ENCODE measurements at places on chromosomes 7 and 10. TPM values are rescaled to one million over a fixed set of nuclear protein-coding genes. Genes with fewer than 3 reads are reported as not detected.

The SH2D4B gene
- 0.13 TPM for total RNA-seq

The TSPAN33 gene
- 33.2 TPM for total RNA-seq

The TMEM196 gene
- total RNA-seq = not detected

The FGFR2 gene
- 65.8 TPM for total RNA-seq

The TLX1 gene
- not detected for total RNA-seq

GRCh38 chr10:119509909-119510451 is 32.5 kb downstream of the RGS10 start:
- H3K36me3 ChIP-seq = no peaks in the 10 kb centered on the region
- no peak overlapping the region for H3K4me3 ChIP-seq
- H3K4me1 ChIP-seq = no peaks in the 10 kb centered on the region
- no peaks in the 10 kb centered on the region for H3K27me3 ChIP-seq
- no peak overlapping the region for H3K27ac ChIP-seq
- DNase-seq = no peak

DNA sequence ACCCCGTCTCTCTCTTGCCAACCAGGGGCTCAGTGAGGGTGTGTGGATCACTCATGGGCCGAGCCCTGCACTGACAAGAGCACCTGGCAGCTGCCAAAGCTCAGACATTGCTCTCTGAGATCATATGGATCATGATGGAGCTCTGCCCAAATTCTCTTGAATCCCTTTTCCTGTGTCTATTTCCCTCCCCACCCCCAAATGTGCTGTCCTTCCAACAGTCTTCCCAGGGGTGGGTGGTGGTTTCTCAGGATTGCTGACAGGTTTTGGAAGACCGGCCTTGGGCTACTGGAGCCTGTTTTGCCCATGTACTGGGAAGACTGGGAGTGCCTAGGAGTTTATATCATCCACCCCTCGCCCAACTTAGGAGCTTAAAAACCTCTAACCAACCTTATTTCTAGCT is 10.5 kb downstream of the ARHGAP22 start:
- DNase-seq = no peak
- H3K4me1 ChIP-seq = no peaks in the 10 kb centered on the region
- no peak overlapping the region for H3K4me3 ChIP-seq
- no peaks in the 10 kb centered on the region for H3K27me3 ChIP-seq
- H3K27ac ChIP-seq = no peak overlapping the region

All from endodermal cell (in vitro differentiated cells).